Activated CD4-positive, alpha-beta memory T cell treated with anti-CD3 and anti-CD28 coated beads, Interleukin-2, amount 10 ng/mL, durations not matched to agents 7 days and 5 days (primary cell): ENCODE measurements at places on chromosomes 11 and 22. TPM values are rescaled to one million over a fixed set of nuclear protein-coding genes. Genes with fewer than 3 reads are reported as not detected.

DNA sequence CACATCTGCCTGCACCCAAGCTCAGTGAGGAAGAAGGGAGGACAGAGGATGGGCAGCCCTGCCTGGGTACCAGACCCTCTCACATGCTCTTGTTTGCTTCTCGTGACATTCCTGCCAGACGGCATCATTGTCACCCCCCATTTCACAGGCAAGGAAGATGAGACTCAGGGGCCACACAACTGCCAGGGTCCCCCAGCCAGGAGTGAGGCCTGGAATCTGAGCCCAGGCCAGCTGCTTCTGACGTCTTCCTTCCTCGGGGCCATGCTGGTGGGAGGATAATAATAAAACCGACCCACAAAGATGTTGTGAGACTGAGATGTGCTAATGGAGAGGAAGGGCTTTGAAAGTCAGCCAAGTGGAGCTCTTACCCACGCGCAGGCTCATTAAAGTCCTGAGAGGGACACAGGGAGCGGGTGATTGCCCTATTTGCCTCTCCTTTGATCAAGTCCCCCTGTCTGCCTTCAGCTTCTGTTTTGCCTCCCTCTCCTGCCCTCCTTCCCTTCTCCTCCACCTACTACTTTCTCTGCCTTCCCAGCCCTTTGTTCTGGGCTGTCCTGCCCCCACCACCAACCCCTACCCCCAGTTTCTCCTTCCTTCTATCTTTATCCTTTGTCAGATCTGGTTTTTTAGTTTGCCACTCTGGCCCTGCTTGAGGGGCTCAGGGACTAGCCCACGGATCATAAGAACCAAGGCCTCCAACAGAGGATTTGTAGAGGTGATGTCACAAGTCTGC, 62.7 kb downstream of the MCM5 start:
- no peak for DNase-seq

DNA sequence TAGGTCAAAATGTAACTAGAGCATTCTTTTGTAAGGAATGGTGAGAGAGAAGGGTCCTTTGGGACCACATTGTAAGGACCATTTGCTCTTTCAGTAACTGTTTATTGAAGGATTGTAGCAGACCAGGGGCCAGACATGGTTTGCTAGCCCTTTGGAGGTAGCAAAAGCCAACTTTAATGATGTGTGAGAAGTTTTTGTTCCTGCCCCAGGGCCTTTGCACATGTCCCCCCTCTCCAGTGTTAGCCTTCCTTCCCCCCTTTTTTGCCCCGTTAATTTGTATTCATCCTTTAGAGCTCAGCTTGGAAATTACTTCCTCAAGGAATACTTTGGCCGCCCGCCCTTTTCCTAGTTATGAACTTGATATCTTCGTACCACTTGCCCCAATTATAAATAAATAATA, 9.0 kb downstream of the LIMK2 start:
- DNase-seq, result no peak

- DNase-seq, result no peak
Measured at GRCh38 chr11:31798554-31799434, 12.3 kb downstream of the PAX6 start.

The CALCA gene
- total RNA-seq, result not detected

The CHKA gene
- 3.1 TPM for total RNA-seq

The C1QTNF4 gene
- total RNA-seq, result 0.25 TPM
